Bladder microvascular endothelial cell (primary cell): ENCODE measurements at places on chromosomes 5 and 9. TPM values are rescaled to one million over a fixed set of nuclear protein-coding genes. Genes with fewer than 3 reads are reported as not detected.

The VAV2 gene
- 13.6 and 24.2 TPM in 2 replicates for total RNA-seq

The CCIN gene
- total RNA-seq, result 0.16 and 1.2 TPM in 2 replicates

The MARVELD2 gene
- total RNA-seq, result 0.81 and 4.4 TPM in 2 replicates

The ITK gene
- not detected in 2 replicates for total RNA-seq

The GPR150 gene
- 0.06 TPM in 1 of 2 replicates, not detected in the other for total RNA-seq

The OBP2B gene
- not detected in 2 replicates for total RNA-seq

The FOXD4 gene
- total RNA-seq, result under 0.01 and 0.25 TPM in 2 replicates

The MED27 gene
- total RNA-seq, result 8.7 and 12.5 TPM in 2 replicates

The CTXN3 gene
- total RNA-seq, result not detected in 2 replicates

The ESM1 gene
- total RNA-seq, result 286 and 379 TPM in 2 replicates

The COL23A1 gene
- under 0.01 and 0.06 TPM in 2 replicates for total RNA-seq

The CDK9 gene
- 80.5 and 104 TPM in 2 replicates for total RNA-seq

The CDX1 gene
- not detected in 2 replicates for total RNA-seq

The SPATA31E1 gene
- not detected in 2 replicates for total RNA-seq

The PRKAA1 gene
- total RNA-seq, result 129 and 169 TPM in 2 replicates

The PRR7 gene
- 1.6 TPM in 2 replicates for total RNA-seq
